Gastrocnemius medialis (tissue), 4 donors: ENCODE measurements at places on chromosomes 13 and 19.

- peak; percentile 87 for DNase-seq
Measured at GRCh38 chr19:18478545-18479311, 40.8 kb upstream of the ISYNA1 start.

- DNase-seq = no peak
Measured at GRCh38 chr13:35961002-35961401, 170.2 kb downstream of the DCLK1 start.

DNA sequence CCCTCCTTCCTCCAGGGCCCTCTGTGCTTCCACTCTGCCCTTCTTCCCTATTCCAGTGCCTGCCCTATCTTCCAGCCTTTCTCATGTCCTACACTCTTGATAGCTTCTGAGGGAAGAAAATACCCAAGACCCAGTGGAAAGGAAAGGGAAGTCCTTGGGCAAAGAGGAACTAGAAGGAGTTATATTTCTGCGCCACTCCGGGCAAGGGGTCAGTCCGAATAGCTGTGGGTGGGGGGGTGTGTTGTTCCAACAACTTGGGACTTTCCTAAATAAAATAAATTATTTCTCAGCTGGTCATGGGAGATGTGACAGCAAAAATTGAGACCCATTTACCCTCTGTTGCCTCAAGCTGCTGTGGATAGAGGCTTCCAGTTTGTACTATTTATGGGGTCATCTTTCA is 23.2 kb downstream of the CABP5 start:
- no peak for DNase-seq

DNA sequence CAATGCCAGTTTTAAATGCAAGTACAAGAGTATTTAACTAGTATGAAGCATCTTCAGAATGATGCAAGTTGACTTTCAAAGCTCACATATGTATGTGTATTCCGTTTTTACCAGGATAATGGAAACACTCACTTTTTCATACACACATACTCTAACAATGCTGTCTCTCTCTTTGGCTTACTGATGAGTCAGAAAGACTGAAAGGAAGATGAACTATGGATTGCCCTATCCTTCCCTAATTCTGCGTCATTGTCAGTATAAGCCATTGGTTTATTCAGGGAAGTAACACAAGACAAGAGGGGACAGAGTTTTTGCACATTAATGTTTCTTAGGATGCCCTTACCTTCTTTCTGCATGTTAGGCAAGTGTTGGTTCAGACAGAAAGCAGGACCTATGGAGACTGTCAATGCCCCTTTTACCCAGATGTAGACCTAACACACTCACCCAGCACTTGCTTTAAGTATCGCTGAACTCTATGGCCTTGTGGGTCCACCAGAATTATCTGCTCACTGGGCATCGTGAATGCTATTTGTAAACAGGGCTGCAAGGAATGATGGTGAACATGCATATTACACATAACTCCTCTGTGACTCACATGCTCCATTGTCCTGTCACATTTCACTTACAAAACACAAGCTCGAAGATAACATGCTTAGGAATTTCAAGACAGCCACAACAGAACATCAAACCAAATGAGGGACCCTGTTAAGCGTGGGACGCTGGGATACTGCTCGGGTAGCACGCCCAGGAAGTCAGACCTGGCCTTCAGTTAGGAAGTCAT is 10.0 kb upstream of the OXGR1 start:
- no peak for DNase-seq

DNA sequence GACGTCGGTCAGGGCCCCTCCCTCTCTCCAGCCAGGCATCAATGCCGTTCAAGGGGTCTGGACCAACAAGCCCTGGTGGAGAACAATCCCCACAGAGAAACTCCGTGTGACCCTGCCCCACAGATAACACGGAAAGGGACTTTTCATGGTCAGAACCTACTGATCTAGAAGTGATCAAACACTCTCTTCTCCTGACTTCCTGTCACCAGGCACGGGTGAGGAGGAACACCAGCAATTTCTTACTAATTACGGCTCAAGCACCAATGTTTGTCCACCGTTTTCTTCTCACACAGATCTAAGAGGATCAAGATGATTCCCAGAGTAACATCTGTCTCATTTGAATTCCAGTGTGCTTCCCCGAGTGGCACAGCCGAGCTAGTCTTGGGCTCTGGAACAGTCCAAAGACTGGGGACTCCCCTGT is 11.8 kb downstream of the RASA3 start:
- no peak for DNase-seq

GRCh38 chr19:10612499-10613119 is 12.7 kb upstream of the SLC44A2 start:
- peak; percentile 94 for DNase-seq

GRCh38 chr13:47133011-47133445 is 236.2 kb upstream of the HTR2A start:
- DNase-seq = no peak
